ENCODE measurements at places on chromosomes 5 and 9.

GRCh38 chr5:129460936-129461710 lies 1.0 kb downstream of the ADAMTS19 start:
- peak; percentile 6 for DNase-seq

DNA sequence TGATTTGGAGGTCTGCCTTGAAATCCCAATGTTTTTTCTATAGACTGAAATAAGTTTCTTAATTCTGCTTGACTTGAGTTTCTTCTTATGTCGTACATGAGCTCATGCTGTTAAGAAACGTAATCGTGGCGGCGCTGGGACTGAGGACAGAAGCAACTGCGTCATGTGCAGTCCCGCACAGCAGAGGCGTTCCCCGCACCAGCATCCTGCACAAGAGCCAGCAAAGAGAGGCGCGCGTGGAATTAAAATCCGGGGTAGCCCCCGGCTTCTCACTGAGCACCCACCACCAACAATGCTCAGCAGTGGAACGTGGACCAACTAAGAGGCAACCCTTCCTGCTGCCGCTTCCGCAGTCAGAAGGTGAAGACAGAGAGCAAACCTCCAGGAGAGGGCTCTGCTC lies 496.2 kb upstream of the ADAMTS16 start:
- no peak for DNase-seq

DNA sequence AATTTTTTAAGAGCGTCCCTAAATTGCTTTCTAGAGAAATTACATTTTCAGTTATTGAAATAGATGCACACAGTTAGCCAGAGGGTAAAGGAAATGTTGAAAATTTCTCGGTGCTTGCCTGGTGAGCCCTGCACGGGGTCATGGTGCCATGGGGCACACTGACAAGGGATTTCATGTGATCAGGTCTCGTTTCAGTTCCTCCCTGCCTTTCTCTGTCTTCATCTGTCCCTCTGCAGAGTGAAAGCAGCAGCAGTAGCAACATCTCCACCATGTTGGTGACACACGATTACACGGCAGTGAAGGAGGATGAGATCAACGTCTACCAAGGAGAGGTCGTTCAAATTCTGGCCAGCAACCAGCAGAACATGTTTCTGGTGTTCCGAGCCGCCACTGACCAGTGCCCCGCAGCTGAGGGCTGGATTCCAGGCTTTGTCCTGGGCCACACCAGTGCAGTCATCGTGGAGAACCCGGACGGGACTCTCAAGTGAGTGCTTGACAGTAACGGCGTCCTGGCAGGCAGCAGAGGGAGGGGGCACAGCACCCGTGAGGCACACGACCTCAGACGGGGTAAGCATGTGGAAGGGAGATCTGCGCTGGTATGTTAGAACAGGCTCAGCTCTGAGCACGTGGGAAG lies 89.1 kb upstream of the OTULINL start:
- no peak for DNase-seq

- no peak for DNase-seq
Observed at GRCh38 chr5:168177831-168178450, 113.5 kb upstream of the WWC1 start.

DNA sequence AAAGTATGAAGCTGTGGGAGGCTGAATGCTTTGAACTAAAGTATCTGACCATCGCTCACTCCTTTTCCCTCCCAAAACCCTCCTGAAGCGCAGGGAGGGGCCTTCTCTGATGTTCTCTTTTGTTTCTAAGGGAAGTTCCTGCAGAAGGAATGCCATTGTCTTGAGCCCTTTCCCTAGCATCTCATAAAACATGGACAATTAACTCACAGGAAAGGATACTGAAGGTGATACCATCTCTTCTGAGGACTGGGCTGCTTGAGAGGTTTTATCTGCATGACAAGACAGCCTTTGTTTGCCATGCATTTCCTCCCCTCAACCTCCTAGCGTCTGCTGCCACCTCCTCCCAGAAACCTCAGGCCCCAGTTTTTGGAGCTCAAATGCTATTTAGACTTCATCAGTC lies 4.3 kb upstream of the RMND5B start:
- no peak for DNase-seq

GRCh38 chr9:106487266-106487665 lies 375.7 kb upstream of the ZNF462 start:
- no peak for DNase-seq

GRCh38 chr9:34034698-34035065 lies 14.0 kb downstream of the UBAP2 start:
- DNase-seq: no peak
